ENCODE measurements at places on chromosomes 13 and 19. TPM values are rescaled to one million over a fixed set of nuclear protein-coding genes. Genes with fewer than 3 reads are reported as not detected.

GRCh38 chr13:33017323-33017929 lies 1.2 kb downstream of the KL start:
- H3K4me1 ChIP-seq, result peaks cover 9% of the 10 kb centered on the region
- peak; percentile 74 for DNase-seq
- no peak overlapping the region for H3K27ac ChIP-seq
- peaks cover 56% of the 10 kb centered on the region for H3K27me3 ChIP-seq

GRCh38 chr13:105278943-105279381 lies 1256.5 kb downstream of the EFNB2 start:
- no peak for DNase-seq
- H3K4me3 ChIP-seq, result no peak overlapping the region
- no peak overlapping the region for H3K27ac ChIP-seq
- H3K4me1 ChIP-seq, result no peaks in the 10 kb centered on the region

DNA sequence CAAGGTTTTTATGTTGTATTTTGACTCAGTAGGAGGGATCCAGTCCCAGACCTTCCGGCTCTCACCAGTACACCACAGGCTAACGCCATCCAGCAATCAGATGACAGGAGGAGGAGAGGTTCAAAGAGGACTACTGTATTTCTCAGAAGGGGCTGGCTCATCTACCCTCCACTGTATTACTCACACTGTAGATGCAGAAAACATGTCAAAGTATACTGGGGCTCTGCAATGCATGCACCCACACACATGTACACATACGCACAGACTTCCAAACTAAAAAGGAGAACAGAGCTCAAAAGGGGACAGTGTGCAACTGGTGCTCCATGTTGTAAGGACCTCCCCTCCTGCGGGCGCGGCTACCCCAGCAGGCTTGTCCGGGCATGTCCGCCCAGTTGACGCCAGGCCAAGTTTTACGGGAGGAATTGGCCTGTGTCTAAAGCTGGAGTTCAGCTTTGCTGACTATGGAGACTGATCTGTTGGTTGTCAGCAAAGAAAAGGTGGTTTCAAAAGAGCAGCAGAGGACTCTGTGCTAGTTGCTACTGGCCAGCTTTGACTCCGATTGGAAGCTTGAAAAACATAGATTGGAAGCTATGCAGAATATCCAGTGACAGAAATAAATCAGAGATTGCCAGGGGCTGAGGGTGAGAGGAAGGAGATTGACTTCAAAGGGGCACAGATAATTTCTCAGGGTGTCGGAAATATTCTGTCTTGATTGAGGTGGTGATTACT lies 314.2 kb downstream of the DLEU7 start:
- no peak overlapping the region for H3K4me3 ChIP-seq
- H3K36me3 ChIP-seq, result no peaks in the 10 kb centered on the region
- no peak overlapping the region for H3K27ac ChIP-seq
- DNase-seq, result peak; percentile 46
- peaks cover 30% of the 10 kb centered on the region for H3K4me1 ChIP-seq

The ZNF93 gene
- 22.3 TPM for total RNA-seq

- H3K4me1 ChIP-seq, result no peaks in the 10 kb centered on the region
- peaks cover 17% of the 10 kb centered on the region for H3K27me3 ChIP-seq
- H3K4me3 ChIP-seq, result no peak overlapping the region
- H3K36me3 ChIP-seq, result no peaks in the 10 kb centered on the region
- no peak overlapping the region for H3K27ac ChIP-seq
Measured at GRCh38 chr13:39452417-39452816, 150.6 kb downstream of the LHFPL6 start.

Data from activated CD4-positive, alpha-beta T cell treated with anti-CD3 and anti-CD28 coated beads for 36 hours (primary cell).